ENCODE measurements at places on chromosomes 2 and 18.

DNA sequence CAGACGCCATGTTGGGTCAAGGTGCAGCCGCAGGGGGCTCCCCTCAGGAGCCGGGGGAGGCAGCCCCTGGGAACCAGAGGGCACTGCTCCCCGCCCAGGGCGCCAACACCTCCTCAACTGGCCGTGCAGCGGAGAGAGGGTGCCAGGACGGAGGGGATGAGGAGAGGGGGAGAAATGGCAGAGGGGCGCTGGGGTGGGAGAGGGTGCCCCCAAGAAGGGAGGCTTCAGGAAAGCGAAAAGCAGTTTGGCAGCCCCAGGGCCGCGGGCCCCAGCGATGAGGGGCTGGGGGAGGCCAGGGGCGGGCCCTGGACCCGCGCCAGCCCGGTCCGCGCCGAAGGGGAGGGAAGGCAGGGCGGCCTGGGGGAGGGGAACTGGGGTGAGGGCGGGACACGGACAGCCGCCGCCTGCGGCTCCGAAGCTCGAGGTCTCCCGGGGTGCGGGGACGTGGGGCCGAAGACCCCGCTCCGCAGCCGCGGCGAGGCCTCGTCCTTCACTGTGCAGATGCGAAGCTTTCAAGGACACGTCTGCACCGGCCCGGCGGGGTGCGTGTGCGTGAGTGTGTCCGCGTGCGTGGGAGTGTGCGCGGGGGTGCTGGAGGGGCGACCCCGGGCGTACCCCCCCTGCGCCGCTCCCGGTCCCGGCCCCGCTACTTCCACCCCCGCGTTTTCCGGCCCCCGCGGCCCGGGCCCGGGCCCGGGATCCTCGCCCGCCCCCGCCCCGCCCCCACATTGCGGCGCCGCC, 1.4 kb downstream of the DNMT3A start:
- DNase-seq = peak; percentile 49

DNA sequence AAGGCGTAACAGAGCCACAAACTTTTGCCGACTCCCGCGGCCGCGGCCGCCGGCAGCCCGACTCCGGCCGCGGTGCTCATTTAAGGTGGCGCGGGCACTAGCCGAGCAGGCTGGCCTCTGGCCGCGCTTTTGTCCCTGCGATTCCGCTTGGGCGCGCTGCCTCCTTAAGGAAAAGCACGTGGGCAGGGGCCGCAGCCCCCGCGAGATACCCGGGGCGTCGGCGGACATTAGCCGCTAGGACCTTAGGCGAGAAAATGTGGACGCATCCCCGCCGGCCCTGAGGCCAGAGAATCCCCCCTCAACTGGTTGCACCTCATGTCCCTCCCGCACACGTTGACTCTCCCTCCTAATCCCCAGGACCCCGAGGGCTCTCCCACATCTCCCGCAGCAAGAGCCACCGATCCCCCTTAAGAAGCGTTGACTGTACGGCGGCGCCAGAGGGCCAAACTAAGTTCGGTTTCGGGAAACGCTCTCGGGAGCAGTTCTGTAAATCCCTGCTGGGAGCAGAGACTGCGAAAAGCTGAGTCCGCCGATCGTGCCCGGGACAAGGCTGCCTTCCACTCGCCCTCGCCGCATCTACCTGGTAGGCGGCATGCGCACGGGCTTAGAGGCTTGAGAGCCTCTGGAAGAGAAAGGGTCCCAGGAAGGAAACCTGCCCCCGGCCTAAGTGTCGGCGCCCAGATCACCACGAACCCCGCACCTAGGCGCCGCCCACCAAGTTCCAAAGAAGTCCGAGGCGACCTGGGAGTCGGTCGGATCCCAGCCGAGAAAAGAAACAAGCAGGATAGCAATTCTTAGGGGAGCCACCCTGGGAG, 1.8 kb upstream of the SATB2 start:
- DNase-seq = peak; percentile 79

DNA sequence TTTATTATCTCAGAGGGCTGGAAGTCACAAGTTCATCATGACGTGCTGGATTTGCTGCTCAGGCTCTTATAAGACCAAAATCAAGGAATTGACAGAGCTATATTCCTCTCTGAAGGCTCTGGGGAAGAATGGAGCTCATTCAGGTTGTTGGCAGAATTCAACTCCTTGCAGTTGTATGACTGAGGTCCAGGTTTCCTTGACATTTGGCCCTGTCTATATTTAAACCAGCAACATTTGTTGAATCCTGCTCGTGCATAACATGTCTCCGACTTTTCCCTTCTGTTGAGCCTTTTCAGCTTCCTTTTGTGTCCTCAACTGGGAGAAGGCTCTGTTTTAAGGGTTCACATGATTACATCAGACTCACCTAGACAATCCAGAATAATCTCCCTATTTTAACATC, 203.4 kb downstream of the PDE11A start:
- DNase-seq = no peak

- DNase-seq = no peak
Measured at GRCh38 chr18:48303883-48304282, 105.3 kb downstream of the ZBTB7C start.

DNA sequence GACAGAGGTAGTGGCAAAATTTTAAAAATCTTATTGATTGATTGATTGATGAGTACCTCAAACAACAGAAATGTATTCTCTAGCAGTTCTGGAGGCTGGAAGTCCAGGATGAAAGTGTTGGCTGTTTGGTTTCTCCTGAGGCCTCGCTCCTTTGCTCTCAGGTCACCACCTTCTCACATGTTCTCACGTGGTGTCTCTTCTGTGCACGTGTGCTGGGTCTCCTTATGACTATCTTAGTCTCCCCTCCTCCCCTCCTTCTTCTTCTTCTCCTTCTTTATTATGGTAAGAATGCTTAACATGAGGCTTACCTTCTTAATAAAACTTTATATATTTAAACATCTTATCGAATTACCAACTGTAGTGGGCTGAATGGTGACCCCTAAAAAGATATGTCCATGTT, 446.0 kb upstream of the SPHKAP start:
- DNase-seq = no peak

DNA sequence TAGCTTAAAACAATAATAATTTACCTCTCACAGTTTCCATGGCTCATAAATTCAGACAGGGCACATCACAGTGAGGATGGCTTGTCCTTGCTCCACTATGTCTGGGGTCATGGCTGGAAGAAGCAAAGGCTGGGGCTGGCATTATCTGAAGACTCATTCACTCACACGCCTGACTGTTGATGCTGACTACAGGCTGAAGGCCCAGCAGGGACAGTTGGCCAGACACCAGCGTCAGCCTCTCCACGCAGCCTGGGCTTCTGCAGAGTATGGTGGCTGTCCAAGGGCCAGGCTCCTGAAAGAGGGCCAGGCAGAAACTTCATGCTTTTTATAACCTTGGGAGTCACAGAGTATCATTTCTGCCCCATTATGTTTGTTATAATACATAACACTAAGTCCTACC, 33.4 kb downstream of the YPEL5 start:
- DNase-seq = no peak

GRCh38 chr2:54704688-54705605, 18.5 kb upstream of the EML6 start:
- DNase-seq = no peak

GRCh38 chr2:45345331-45346234, 265.5 kb downstream of the SRBD1 start:
- DNase-seq = no peak

DNA sequence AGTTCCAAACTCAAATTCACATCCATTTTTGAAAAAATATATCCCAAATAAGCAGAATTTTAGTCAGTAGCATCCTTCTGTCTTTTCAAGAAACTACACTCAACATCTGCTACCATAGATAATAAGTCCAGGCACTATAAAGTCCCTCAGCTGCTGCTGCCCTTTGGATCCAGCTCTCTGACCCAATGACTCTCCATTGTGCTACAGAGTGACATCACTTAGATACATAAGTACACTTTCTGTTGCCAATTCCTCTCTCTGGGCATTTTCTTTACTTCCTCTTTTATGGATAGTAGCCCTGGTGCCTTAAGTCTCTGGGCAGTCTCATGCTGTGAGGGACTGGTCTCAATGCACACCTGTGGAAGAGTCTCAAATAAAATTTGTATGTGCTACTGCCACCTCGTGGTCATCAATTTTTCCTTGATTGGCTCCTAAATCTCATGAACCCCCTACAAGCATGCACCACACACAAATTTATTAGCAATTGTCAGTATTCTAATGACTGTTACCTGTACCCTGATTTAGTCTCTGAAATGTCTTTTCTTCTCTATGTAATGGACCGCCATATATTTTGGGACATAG, 219.2 kb downstream of the LRP1B start:
- DNase-seq = no peak

GRCh38 chr2:3461801-3462492, 57.4 kb downstream of the ADI1 start:
- peak; percentile 38 for DNase-seq

DNA sequence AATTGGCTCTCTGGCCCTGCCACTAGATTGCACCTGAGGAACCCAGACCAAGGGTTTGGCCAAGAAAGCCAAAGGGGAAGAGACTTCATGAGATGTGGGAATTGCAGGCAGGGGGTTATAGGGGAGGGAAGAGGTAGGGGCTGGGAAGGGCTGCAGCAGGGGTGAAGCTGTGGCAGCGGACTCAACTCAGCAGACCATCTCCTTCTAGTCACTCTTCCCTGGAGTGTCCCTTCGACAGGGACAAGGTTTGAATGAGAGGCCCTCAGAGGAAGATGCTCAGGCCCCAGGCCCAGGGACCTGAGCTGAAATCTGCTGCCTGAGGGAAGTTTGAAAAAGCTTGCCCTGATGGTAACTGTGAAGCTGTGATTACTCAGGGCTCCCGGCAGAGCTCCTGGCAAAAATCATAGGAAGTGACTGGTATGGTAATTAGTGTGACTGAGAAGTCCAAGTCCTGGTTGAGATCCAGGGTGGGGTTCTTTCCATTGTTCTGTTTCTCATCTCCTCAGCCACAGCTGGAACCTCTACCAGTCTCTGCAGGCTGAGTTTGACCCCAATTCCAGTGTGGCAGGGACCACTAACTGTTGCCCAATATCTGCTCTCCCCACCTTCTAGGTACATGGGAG, 300.9 kb downstream of the CYP26B1 start:
- no peak for DNase-seq

DNA sequence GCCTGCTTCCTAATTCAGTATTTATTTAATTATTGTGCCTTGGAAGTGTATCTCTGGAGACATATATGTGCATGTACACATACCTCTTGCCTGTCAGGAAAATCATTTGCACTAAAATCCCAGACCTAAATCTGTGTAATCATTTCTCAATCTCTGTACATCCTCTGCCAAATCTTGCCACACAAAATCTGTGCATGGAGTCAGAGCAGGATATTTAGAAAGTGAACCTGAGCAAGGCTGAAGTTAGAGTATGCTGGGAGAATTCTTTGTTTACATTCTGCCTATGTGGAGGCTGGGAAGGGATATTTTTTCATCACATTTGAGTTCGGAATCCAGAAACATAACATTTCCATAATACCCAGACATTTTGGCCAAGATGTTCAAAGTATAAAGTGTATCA, 9.3 kb downstream of the XRCC5 start:
- no peak for DNase-seq

DNA sequence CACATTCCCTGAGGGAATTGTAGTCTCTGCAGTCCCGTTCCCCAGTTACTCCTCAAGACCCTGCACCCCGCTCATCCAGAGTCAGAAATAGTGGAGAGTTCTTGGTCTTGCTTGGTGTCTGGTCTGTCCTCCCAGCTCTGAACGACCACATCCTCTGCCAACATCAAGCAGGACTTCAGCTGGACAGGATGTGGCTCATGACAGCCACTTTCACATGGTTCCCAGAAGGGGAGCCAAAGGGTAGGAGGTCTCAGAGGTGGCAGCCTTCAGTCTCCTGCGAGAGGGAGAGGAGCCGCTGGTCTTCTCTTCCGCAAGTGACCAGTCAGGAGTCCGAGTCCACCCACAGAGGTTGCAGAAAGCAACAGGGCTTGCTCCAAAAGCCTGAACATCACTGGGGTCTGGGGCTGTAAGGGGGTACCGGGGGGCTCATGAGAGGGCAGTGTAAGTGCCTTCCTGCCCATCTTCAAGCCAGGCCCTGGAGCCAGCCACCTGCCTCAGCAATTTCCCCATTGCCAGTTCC, 29.8 kb downstream of the B3GNT7 start:
- DNase-seq = no peak

DNA sequence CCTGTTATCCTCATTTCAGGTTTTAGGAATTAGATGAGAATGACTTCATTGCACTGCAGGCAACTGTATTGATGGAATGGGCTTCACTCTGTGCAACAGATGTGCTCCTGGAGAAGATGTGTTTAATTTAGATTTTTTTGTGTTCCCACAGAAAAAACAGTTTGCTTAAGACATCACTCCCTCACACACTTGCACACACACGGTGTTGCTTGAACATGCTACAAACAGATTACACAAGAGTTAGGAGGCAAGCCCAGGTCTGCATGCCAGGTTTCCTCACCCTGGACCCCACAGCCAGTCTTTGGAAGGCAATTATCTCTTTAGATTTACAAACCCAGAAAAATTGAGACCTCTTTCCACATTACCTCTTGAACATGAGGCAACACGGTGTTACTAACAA, 93.7 kb upstream of the KLHL29 start:
- DNase-seq = no peak

DNA sequence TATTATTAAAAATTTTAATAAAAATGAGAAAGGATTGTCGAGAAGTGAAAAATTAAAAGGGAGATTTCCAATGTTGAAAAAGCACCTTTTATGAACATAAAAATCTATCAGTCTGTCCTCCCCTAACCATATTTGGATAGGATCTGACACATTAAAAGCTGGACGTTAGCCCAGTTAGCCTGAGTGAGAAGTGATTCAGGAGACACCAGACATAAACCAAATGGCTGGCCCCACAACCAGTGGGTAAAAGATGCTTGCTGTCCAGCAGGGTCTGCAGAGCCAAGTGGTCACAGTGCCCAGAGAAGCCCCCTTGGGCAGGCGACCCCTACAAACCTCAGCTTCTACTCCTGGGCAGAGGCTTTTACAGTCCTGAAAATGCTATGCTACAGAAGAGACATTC, 253.8 kb upstream of the LYPD1 start:
- DNase-seq = no peak

DNA sequence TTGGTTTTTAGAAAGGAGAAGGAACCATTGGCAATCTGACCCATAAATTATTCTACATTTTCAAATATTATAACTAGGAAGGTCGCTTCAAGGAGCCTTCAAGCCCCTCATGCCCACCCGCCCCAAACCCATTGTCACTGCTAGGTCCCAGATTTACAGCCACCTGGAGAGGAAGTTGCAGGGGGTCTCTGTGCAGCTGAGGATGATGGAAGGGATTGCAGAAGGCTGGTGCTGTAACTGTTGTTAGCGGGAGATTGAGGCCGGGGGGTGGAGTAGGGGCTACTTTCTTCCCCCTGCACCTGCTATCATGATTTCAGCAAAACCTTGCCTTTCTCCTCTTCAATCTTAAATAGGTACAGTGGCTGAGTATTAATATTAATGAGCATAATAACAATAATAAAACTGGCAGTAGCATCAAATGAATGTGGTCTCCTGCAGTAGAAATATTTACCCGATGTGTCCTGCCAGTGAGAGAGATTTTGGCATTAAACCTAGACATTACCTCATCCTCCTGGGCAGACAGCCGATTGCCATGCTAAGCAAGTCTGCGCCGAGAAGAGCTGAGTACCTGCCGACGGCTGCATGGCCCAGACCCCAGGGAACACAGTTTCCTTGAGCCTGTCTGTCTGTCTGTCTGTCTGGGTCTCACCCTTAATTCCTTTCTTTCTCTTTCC, 225.4 kb downstream of the FAM210A start:
- no peak for DNase-seq

GRCh38 chr2:7665880-7666279, 748.7 kb downstream of the RNF144A start:
- DNase-seq = no peak

Data from stimulated activated CD8-positive, alpha-beta memory T cell treated with anti-CD3 and anti-CD28 coated beads, Interleukin-4, amount 100 ng/mL, for 48 hours (primary cell).